ENCODE measurements at places on chromosomes 7 and 10. TPM values are rescaled to one million over a fixed set of nuclear protein-coding genes. Genes with fewer than 3 reads are reported as not detected.

SPDYE2 gene
- not detected for total RNA-seq

GDI2 gene
- 396 TPM for total RNA-seq

BMPER gene
- 7.5 TPM for total RNA-seq

GRCh38 chr10:70378122-70378521, 4.3 kb downstream of the LRRC20 start:
- H3K36me3 ChIP-seq, result no peaks in the 10 kb centered on the region
- no peaks in the 10 kb centered on the region for H3K27me3 ChIP-seq
- peaks cover 20% of the 10 kb centered on the region for H3K4me1 ChIP-seq
- H3K27ac ChIP-seq, result no peak overlapping the region

WAPL gene
- 49.4 TPM for total RNA-seq

UTF1 gene
- total RNA-seq, result not detected
